Stimulated activated CD8-positive, alpha-beta memory T cell treated with anti-CD3 and anti-CD28 coated beads, Interleukin-2, amount 100 ng/mL, for 48 hours (primary cell): ENCODE measurements at places on chromosomes 7 and 10.

DNA sequence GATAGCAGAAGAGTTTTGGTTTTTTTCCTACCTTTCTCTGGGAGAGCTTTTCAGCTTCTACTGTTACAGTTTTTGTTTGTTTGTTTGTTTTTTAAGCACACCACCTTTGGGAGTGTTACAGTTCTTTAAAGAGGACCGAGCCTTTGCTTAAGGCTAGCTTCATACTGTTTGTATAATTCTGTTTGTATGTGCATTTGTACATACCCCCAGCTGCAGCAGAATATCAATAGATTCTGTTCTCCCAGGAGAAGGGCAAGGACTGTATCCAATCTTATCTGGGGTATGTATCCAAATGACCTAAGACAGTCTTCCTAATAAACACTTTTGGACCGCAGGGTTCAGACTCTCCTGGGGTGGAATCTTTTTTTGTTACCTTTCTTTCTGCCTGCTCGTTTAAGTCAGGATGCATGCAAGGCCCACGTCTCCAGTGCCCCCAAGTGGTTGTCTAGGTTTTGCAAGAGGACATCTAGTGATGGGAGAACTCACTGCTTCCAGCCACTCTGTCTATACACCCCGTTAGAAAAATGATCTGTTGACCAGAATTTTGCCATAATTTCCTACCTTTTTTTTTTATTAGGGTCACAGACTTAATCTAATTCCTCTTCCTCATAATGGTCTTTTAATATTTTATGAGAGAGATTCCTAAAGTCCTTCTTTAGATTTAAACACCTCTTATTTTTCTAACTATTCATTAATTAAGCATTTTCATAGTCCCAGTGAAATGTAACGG lies 23.9 kb downstream of the NRF1 start:
- no peak for DNase-seq

- DNase-seq: no peak
Measured at GRCh38 chr7:25839084-25839769, 312.8 kb upstream of the NFE2L3 start.

- DNase-seq: no peak
Measured at GRCh38 chr7:49279891-49280290, 355.5 kb downstream of the CDC14C start.

DNA sequence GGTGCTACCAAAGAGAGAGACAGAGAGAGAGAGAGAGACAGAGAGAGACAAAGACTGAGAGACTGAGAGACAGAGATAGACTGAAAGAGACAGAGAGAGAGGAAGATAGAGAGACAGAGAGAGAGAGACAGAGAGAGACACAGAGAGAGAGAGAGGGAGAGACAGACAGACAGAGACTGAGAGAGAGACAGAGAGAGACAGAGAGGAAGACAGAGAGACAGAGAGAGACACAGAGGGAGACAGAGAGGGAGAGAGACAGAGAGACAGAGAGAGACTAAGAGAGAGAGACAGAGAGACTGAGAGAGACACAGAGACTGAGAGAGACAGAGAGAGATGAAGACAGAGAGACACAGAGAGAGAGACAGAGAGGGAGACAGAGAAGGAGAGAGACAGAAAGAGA lies 91.2 kb downstream of the SFMBT2 start:
- no peak for DNase-seq

- no peak for DNase-seq
Measured at GRCh38 chr10:9301554-9301953, 1247.1 kb downstream of the GATA3 start.

GRCh38 chr10:71486484-71487114 lies 89.9 kb downstream of the CDH23 start:
- peak; percentile 51 for DNase-seq

GRCh38 chr10:31731711-31732110 lies 196.9 kb downstream of the ARHGAP12 start:
- DNase-seq: no peak

- DNase-seq: no peak
Measured at GRCh38 chr7:156559001-156559400, 81.6 kb upstream of the RNF32 start.

GRCh38 chr7:94466516-94466915 lies 43.1 kb upstream of the CASD1 start:
- DNase-seq: no peak

GRCh38 chr7:108063520-108063933 lies 60.6 kb upstream of the LAMB1 start:
- no peak for DNase-seq

- DNase-seq: peak; percentile 21
Measured at GRCh38 chr10:100969187-100970075, at the start of gene SEMA4G. Gene SEMA4G, plus strand, starts transcription at chr10:100969504. Its CDS starts 3,409 bp downstream, at chr10:100972913.

GRCh38 chr10:86690657-86691084 lies 22.4 kb downstream of the LDB3 start:
- no peak for DNase-seq

DNA sequence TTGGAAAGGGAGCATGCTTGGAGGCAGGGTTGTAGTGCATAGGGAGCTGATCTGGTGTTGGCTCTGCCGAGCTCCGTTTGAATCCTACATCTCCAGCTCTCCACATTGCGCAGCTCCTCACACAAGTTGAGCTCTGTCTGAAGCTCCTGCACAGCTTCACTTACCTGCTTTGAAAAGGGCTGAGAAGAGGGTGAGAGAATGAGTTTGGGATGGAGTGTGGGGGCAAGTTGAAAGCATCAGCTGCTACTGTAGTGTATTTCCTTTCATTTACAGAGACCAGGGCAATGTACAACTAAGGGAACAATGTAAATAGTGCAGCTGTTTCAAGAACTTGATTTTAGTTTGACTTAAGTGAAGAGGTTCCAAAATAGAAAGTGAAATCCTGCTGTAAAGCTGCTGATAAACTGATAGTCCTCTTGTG lies 88.5 kb downstream of the VTI1A start:
- no peak for DNase-seq

GRCh38 chr10:132685101-132685891 lies 100.7 kb downstream of the NKX6-2 start:
- DNase-seq: no peak

DNA sequence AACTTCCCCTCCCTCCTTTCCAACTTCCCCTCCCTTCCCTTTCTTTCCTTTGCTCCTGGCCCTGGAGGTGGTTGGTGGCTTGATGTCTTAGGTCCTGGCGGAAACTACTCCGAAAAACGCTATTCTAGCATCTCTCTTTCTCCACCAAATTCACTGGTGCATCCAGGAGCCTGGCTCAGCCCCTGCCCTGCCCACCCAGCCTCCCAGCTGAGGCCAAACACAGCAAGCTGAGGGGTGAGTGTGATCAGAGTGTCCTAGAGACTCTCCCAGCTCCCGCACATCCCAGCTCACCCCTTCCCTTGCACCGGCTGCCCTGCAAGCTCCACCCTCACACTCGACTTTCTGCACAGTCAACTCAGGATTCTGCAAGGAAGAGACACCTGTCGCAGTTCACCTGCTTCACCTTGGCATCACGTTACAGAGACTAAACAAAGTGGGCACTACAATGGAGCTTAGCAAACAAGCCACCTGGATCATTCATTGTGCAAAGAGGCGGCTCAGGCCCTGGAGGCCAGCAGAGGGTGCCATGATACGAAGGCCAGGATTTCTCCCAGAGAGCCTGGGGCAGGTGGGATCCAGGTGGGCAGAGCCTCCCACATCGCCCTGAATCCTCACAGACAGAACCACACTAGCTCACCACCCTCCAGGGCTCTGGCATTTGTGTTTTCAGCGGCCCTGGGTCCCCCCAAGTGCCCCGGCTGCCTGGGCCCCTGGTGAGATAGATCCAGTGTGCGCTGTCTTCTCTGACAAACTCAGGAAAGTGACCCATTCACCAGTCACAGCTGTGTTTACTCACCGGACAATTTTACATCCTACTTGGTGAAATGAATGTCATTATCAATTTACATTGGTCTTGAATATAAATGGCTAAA lies 169.6 kb downstream of the TCERG1L start:
- no peak for DNase-seq

- DNase-seq: no peak
Measured at GRCh38 chr7:137399827-137400823, 56.6 kb upstream of the PTN start.

GRCh38 chr7:37369906-37370305 lies 78.8 kb downstream of the ELMO1 start:
- DNase-seq: no peak

DNA sequence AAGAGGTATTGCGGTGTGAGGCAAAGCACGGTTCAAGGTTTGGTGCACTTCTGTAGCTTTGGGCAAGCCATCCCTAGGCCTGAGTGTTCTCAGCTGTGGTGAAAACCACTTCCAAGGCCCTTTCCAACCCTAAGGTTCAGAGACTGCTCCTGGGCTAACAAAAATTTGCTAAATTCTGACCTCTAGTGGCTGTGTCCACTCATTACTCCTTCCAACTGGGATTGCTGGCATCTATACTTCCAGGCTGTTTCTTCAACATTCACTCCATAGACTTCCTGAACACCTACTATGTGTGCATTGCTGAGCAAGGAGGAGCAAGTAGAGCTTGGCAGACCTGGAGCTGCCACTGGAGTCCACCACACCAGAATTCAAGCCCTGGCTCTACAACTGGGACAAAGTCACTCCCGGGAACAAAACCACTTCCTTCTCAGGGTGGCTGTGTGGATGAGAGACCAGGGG lies 29.3 kb upstream of the SH3PXD2A start:
- DNase-seq: no peak

GRCh38 chr7:157974678-157975230 lies 612.9 kb downstream of the PTPRN2 start:
- no peak for DNase-seq

DNA sequence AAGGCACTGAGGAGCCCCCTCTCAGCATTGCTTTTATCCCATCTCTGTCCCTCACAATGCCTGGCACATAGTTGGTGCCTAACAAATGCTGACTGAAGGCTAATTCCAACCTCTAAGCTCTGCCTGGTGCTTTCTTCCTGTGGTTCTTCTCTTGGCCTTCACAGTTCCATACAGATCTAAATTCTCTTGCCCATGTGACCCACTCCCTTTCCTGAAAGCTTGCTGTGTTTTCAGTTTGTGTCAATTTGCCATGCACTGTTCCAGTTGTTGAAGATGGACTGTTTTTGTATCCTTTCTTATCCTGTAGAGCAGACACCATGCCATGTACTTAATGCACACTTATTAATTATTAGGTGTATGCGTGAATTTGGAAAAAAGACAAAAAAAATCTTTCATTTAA lies 9.2 kb downstream of the TBXAS1 start:
- no peak for DNase-seq

GRCh38 chr7:95569720-95570119 lies 26.6 kb downstream of the PDK4 start:
- no peak for DNase-seq

- peak; percentile 37 for DNase-seq
Measured at GRCh38 chr10:97333601-97334369, 744 bp downstream of the FRAT2 start.

GRCh38 chr10:131938681-131939080 lies 37.9 kb downstream of the PPP2R2D start:
- no peak for DNase-seq

DNA sequence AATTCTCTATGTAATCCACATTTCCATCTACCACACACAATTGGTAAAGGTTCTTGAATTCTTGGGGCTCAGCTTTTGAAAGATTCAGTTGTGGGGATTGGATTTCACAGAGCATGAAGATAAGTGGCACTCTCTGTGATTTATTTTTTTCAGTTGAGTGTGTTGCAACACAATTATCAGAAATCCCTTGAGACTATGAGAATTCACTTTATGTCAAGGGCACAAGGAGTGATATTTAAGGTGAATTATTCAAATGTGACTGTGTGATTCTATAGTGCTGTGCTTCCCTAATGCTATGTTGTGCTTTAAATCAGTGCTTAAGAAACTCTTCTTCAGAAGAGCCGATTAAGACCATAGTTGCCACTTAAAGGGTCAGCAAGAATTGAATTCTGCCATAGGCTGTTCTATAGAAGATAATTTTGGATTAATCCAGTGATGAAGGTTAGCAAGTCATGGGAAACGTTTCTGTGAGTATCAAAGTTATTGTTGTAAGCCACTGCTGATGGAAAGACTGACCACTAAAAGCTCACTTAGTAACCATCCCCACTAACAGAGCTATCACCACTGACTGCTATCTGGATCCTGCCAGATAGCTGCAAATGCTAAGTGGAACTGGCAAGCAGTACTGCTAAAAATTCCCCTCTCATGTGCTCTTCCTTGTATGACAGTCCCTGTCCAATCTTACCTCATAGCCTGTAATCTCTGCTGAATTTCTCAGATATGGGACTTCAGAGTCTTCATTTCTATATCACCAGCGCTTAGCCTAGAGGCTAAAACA lies 134.0 kb upstream of the SEMA3D start:
- no peak for DNase-seq

GRCh38 chr7:116969371-116969902 lies 16.1 kb downstream of the ST7 start:
- DNase-seq: no peak

GRCh38 chr7:131924857-131925256 lies 368.4 kb upstream of the PODXL start:
- no peak for DNase-seq

DNA sequence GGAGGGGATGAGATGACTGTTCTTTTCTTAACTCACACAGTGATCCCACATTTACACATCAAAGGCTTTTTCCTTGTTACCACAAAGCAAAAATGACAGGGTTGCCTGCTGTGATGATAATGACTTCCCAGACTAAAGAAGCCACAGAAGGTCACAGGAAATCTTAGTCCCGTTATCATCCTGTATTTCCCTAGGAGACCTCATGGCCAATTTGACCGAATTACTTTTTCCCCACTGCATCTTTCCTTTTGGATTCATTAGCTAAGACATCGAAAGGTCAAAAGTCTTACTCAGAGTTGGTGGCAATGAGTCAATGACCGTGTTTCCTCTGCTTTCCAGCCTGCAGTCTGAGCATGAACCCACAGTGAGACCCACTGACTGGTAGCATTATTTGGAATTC lies 130.1 kb upstream of the INHBA start:
- no peak for DNase-seq

DNA sequence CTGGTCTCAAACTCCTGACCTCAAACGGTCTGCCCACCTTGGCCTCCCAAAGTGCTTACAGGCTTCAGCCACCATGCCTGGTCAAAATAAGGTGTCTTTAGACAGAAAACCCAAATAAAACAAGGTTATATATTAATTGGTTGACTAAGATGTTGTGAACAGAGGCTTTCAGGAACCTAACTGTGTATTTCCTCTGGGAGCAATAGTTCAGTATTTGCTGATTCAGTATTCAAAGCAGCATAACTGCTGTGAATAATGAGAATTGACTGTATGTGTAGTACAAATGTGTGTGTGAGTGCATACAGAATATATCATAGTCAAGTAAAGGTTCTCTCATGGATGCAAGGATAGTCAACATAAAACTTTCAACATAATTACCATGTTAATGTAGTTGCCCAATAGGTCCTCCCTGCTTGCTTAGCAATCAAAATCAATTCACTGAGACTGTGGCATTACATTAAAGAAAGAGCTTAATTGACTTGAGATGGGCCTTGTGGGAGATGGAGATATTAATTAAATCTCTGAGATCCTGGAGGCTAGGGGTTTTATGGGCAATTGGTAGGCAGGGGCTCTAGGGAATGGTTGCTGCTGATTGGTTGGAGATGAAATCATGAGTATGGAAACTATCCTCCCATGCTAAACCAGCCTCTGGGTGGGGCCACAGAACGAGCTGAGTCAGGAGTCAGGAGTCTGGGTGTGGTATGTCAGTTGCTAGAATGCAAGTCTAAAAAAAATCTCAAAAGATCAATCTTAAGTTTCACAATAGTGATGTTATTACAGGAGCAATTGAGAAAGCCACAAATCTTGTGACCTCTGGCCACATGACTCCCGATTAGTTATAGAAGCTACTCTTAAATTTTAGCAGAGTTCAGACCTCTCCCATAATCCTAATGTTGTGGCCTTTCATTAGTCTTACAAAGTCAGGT lies 162.7 kb downstream of the AKR1D1 start:
- no peak for DNase-seq
